ENCODE measurements at places on chromosomes 2 and 18. TPM values are rescaled to one million over a fixed set of nuclear protein-coding genes. Genes with fewer than 3 reads are reported as not detected.

GRCh38 chr2:65636024-65636423 lies 203.6 kb upstream of the SPRED2 start:
- no peak overlapping the region for H3K27ac ChIP-seq
- H3K36me3 ChIP-seq: no peaks in the 10 kb centered on the region
- H3K27me3 ChIP-seq: no peaks in the 10 kb centered on the region

DNA sequence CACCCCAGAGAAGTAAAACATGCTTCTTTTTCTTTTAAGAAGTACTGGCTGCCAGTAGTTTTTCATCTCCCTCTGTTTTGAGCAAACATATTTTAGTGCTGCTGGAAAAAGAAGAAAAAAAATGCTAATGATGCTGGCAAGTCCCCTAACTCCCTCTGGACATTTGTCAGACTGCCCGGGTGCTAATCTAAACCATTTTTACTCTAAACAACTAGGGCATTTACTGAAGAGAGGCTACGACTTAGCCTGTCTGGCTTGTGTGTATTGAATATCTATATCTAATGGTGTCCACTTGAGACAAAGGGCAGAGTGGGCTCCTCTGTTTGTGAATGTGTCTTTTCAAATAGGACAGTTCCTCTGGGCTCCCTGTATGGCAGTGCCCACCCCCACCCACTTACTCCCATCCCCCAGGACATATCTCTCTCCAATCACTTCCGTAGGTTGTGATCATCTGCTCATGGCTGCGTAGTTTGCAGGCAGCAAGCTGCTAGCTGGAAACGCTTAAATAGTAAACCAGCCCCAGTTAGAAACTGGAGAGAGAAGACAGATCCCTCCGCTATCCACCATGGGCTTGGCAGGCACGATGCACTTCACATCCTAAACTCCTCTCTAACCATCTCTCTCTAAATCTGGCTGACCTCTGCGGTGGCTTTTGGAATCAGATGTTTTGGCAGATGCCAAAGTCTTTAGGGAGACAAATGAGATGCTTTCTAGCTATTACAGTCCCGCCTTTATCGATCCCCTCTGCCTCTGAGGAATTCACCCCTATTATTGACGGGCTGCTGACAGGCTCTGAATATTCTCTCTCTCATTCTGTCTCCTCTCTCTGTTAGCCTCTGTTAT lies 58.3 kb downstream of the DOCK10 start:
- H3K27me3 ChIP-seq: no peaks in the 10 kb centered on the region
- peak overlapping the region; percentile 21 for H3K4me3 ChIP-seq
- no peaks in the 10 kb centered on the region for H3K4me1 ChIP-seq
- no peaks in the 10 kb centered on the region for H3K36me3 ChIP-seq
- no peak for DNase-seq

GRCh38 chr2:230208576-230208975 lies 11.2 kb downstream of the SP110 start:
- H3K4me3 ChIP-seq: no peak overlapping the region
- DNase-seq: no peak

GRCh38 chr2:170587922-170588321 lies 127.2 kb upstream of the SP5 start:
- H3K4me1 ChIP-seq: peaks cover 32% of the 10 kb centered on the region
- H3K27me3 ChIP-seq: no peaks in the 10 kb centered on the region
- H3K27ac ChIP-seq: no peak overlapping the region
- no peak overlapping the region for H3K4me3 ChIP-seq
- no peak for DNase-seq

DNA sequence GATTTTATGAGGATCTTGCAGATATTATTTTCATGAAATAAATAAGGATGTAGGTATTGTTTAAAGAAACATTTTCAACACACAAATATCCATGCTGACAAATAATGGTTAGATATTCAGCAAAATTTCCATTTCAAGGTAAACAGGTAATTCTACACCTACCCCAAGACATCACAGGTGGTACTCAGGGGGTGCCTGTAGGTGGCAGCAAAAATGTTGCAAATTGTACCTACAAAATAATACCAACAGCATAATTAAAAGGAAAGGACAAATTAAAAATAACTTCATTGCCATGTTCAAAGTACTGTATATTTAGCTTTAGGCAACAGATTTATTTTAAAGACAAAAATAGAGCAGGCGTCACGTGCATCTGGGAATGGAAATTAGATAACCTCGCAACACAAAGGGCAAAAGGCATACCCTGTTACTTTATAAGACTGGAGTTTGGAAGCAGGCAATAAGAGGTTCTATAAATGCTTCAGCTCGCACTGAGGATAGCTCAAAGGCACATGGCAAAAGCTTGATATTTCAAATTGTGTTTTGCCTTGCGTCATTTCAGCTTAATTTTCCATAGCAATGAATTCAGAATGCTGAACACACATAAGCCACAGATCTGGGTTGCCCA lies 630.5 kb downstream of the TDRD15 start:
- no peaks in the 10 kb centered on the region for H3K36me3 ChIP-seq
- no peak for DNase-seq
- H3K4me3 ChIP-seq: no peak overlapping the region

DNA sequence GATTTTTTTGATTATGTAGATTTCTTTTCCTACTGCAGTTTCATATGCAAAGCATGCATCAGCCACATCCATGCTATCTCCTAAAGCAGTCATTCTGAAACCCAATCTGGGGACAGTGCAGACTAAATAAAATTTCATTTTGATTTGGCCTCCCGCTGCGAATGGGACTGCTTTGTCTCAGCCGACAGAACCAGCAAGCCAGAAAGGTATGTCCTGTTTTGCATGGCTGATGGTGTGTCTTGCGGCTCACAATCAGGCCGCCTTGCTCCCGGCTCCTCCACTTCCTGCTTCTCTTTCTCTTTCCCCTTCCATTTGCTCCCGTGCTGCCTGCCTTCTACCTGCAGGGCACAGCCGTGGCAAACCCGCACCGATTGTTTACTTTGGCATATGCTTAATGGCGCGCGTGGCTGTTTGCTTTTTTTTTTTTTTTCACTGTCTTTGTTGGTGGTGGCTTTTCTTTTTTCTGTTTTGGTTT lies 419.6 kb upstream of the POU3F3 start:
- DNase-seq: no peak
- H3K27ac ChIP-seq: no peak overlapping the region
- no peaks in the 10 kb centered on the region for H3K27me3 ChIP-seq
- H3K36me3 ChIP-seq: no peaks in the 10 kb centered on the region
- H3K4me3 ChIP-seq: peak overlapping the region; percentile 50
- no peaks in the 10 kb centered on the region for H3K4me1 ChIP-seq

- no peak overlapping the region for H3K4me3 ChIP-seq
- H3K27me3 ChIP-seq: no peaks in the 10 kb centered on the region
- H3K27ac ChIP-seq: no peak overlapping the region
- DNase-seq: no peak
Measured at GRCh38 chr2:30491225-30491624, 44.2 kb downstream of the LCLAT1 start.

- H3K27ac ChIP-seq: no peak overlapping the region
- no peaks in the 10 kb centered on the region for H3K36me3 ChIP-seq
- peaks cover 34% of the 10 kb centered on the region for H3K4me1 ChIP-seq
- DNase-seq: no peak
- no peaks in the 10 kb centered on the region for H3K27me3 ChIP-seq
Measured at GRCh38 chr2:161141033-161141432, 19.2 kb upstream of the TANK start.

DNA sequence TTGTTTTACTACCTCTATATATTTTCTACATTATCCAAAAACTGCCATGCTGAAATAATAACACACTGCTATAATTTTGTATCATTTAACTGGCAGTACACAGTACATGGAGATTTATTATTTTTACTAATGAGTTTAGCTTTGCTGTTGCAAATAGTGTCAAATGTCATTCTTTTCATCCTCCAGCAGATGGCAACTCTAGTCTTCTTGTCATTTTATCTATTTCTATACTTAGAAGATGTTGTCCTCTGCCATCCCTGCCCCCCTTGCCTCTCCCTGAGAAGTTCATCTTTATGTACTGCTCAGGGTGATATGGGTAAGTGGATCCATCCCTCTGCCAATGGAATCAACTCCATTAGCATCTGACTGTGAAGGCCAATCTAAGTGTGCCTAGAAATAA lies 21.7 kb upstream of the LRRTM1 start:
- no peak overlapping the region for H3K27ac ChIP-seq
- H3K36me3 ChIP-seq: no peaks in the 10 kb centered on the region
- no peaks in the 10 kb centered on the region for H3K27me3 ChIP-seq
- H3K4me3 ChIP-seq: no peak overlapping the region
- H3K4me1 ChIP-seq: no peaks in the 10 kb centered on the region
- no peak for DNase-seq

The RIF1 gene
- 41.4 TPM for total RNA-seq

The SLC38A11 gene
- total RNA-seq: not detected

The RFX8 gene
- not detected for total RNA-seq
